Neural progenitor cell (in vitro differentiated cells): ENCODE measurements at places on chromosomes 3 and 15. TPM values are rescaled to one million over a fixed set of nuclear protein-coding genes. Genes with fewer than 3 reads are reported as not detected.

GRCh38 chr3:35528728-35529127 is 110.6 kb upstream of the ARPP21 start:
- no peak for DNase-seq

DNA sequence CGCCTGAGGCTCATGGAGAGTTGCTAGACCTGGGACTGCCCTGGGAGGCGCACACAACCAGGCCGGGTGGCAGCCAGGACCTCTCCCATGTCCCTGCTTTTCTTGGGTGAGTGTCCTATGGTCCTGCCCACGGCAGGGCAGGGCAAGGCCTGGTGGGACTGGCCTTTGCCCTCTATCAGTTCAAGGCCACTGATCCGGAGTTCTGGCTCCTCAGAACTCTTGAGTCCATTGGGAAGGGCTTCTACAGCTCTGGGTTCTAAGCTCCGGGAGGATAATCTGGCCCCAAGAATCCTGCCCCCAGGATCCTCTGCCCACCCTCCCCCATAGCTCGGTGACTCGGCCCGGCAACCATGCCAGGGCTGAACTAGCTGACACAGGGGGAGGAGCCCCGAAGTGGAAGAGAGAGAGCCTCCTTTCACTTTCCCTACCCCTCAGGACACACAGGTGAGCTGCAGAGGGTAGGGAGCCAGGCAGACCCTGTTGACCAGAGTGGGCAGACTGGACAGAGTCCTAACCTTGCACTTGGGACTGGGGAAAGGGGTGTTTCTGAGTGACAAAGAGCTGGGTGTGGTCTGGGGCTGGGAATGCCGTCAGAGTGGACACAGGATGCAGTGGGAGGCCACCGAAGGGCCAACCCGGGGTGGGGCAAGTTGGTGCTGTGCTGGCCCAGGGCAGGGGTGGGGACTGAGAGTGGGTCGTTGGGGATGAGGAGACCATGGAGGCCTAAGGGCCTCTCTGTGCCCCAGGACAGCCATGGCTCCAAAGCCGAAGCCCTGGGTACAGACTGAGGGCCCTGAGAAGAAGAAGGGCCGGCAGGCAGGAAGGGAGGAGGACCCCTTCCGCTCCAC is 664 bp downstream of the PARP3 start:
- DNase-seq: no peak

DNA sequence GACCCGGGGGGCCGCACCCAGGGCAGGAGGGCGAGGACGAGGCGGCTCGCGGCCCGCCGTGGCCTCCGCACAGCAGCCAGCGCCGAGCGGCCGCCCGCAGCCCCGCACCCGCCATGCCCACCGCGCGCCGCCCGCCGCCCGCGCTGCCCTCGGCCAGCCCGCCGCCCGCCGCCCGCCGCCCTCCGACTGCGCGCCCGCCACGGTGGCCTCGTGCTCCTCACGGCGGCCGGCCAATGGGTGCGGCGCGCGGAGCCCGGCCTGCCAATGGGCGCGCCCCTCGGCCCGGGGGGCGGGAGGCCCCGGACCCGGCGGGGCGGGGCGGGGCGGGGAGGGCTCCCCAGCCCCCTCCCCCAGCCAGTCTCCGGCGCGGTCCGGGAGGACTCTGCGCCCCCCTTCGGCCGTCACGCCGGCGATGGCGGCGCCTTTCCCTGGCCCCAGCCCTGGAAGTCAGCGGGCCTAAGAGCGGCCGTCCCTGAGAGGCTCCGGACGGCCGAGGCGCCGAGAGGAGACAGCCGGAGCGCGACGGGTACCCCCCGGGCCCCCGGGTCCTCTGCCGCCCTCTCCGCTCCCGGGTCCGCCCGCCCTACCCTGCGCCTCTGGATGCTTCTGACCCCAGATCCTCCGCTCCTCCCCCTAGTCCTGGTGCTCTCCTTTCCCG is at the start of gene NT5DC2:
Gene NT5DC2 (minus strand): TSS at position 235 of the 658 bp plus-strand sequence. CDS start 120 bp downstream, at position 115.
- DNase-seq: peak; percentile 92

The CCDC9B gene
- 0.25 TPM in 1 of 2 replicates, not detected in the other for total RNA-seq

The TICRR gene
- 19.6 and 25.7 TPM in 2 replicates for total RNA-seq

The TLR9 gene
- not detected in 2 replicates for total RNA-seq

The GOLGA8G gene
- total RNA-seq: 0.04 TPM in 1 of 2 replicates, not detected in the other

The BFSP2 gene
- not detected in 2 replicates for total RNA-seq

The HMG20A gene
- total RNA-seq: 64.5 and 75.6 TPM in 2 replicates

The PLA2G4E gene
- not detected in 2 replicates for total RNA-seq
